ENCODE measurements at places on chromosomes 7 and 10. TPM values are rescaled to one million over a fixed set of nuclear protein-coding genes. Genes with fewer than 3 reads are reported as not detected.

GRCh38 chr10:77351386-77351785 is 286.2 kb downstream of the KCNMA1 start:
- no peaks in the 10 kb centered on the region for H3K27me3 ChIP-seq
- H3K4me1 ChIP-seq, result no peaks in the 10 kb centered on the region
- H3K36me3 ChIP-seq, result no peaks in the 10 kb centered on the region
- no peak for DNase-seq

DNA sequence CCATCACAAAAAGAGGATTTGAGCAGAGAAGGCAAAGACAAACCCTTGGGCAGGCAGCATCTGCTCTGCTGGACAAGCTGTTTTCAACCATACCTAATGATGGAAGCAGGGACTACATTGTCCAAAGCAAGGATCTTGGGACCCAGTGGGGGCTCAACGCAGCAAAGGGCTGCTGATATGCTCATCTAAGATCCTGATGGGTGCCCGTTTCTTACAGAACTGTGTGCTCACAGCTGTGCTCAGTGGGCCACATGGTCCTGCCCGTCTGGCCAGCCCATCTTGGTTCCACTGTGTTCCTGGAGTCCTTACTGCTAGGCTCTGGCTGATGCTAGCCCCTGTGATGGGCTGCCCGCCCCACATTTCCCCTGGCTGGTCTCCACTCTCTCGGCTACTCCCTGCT is 36.1 kb downstream of the GPRIN2 start:
- no peaks in the 10 kb centered on the region for H3K4me1 ChIP-seq
- no peak overlapping the region for H3K4me3 ChIP-seq
- DNase-seq, result peak; percentile 13
- H3K36me3 ChIP-seq, result no peaks in the 10 kb centered on the region
- no peaks in the 10 kb centered on the region for H3K27me3 ChIP-seq

GRCh38 chr10:17273403-17273802 is 45.4 kb downstream of the VIM start:
- no peaks in the 10 kb centered on the region for H3K27me3 ChIP-seq
- H3K4me3 ChIP-seq, result no peak overlapping the region
- H3K36me3 ChIP-seq, result no peaks in the 10 kb centered on the region
- no peak overlapping the region for H3K27ac ChIP-seq

GRCh38 chr10:100043796-100044195 is 34.0 kb upstream of the DNMBP start:
- H3K4me1 ChIP-seq, result no peaks in the 10 kb centered on the region
- peak overlapping the region; percentile 62 for H3K27ac ChIP-seq

DNA sequence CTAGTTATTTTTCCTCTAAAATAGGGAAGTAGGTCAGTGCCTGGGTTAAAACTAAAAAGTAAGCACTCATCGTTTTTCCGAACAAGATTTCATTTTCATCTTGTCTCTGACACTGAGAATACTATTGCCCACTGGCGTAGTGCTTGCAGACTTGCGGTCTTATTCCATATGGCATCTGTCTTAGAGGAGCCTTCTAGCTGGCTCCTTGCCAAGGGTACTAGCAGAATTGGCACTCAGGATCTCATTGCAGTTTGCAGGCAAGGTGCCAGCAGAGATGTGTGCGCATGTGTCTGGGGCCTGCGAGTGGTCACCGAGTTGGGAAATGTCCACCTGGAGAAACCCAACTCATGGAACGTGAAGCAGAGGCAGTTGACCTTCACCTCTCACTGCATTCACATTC is 143.4 kb downstream of the CELF2 start:
- peak; percentile 74 for DNase-seq
- no peak overlapping the region for H3K27ac ChIP-seq
- H3K27me3 ChIP-seq, result no peaks in the 10 kb centered on the region
- no peaks in the 10 kb centered on the region for H3K36me3 ChIP-seq
- H3K4me1 ChIP-seq, result no peaks in the 10 kb centered on the region

GRCh38 chr7:99142727-99143520 is 984 bp downstream of the SMURF1 start:
- peak overlapping the region; percentile 89 for H3K27ac ChIP-seq
- H3K36me3 ChIP-seq, result no peaks in the 10 kb centered on the region
- peak overlapping the region; percentile 39 for H3K4me3 ChIP-seq
- DNase-seq, result peak; percentile 85
- H3K27me3 ChIP-seq, result no peaks in the 10 kb centered on the region

- H3K4me1 ChIP-seq, result peaks cover 7% of the 10 kb centered on the region
- no peak overlapping the region for H3K4me3 ChIP-seq
- no peaks in the 10 kb centered on the region for H3K27me3 ChIP-seq
- H3K27ac ChIP-seq, result no peak overlapping the region
- H3K36me3 ChIP-seq, result no peaks in the 10 kb centered on the region
- DNase-seq, result no peak
Measured at GRCh38 chr7:8592167-8592566, 158.8 kb downstream of the NXPH1 start.

DNA sequence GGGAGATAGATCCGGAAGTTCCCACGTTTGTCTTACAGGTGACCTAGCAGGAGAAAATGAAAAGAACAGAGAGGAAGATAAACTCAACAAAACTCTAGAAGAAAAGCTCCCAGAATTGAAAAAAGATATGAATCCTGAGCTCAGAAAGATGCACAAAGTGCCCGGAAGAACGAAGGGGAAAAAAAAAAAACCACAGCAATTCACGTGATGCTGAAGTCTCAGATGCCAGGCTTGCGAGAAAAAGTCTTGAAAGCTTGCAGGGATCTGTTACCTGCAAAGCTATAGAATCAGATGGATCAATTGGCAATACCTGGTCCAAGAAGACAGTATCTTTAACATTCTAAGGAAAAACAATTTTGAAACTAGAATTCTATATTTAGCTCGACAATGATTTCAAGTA is 33.5 kb downstream of the CARD11 start:
- H3K27ac ChIP-seq, result no peak overlapping the region
- H3K4me3 ChIP-seq, result no peak overlapping the region
- H3K36me3 ChIP-seq, result no peaks in the 10 kb centered on the region

GRCh38 chr10:74610299-74610698 is 216.1 kb upstream of the KAT6B start:
- no peak for DNase-seq
- no peaks in the 10 kb centered on the region for H3K36me3 ChIP-seq
- H3K27ac ChIP-seq, result no peak overlapping the region
- no peak overlapping the region for H3K4me3 ChIP-seq
- H3K4me1 ChIP-seq, result no peaks in the 10 kb centered on the region
- H3K27me3 ChIP-seq, result no peaks in the 10 kb centered on the region

DNA sequence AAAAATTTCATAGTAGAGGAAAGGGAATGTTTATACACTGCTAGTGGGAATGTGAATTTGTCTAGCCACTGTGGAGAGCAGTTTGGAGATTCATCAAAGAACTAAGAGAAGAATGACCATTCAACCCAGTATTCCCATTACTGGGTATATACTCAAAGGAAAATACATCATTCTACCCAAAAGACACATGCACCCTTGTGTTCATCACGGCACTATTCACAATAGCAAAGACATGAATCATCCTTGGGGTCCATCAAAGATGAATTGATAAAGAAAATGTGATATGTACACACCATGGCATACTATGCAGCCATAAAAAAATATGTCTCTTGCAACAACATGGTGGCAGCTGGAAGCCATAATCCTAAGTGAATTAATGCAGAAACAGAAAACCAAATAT is 825.7 kb downstream of the TNS3 start:
- no peaks in the 10 kb centered on the region for H3K36me3 ChIP-seq
- no peaks in the 10 kb centered on the region for H3K27me3 ChIP-seq
- H3K4me3 ChIP-seq, result no peak overlapping the region
- no peak overlapping the region for H3K27ac ChIP-seq
- no peak for DNase-seq

- H3K27ac ChIP-seq, result no peak overlapping the region
- H3K36me3 ChIP-seq, result no peaks in the 10 kb centered on the region
- no peak for DNase-seq
- no peak overlapping the region for H3K4me3 ChIP-seq
- H3K27me3 ChIP-seq, result no peaks in the 10 kb centered on the region
- H3K4me1 ChIP-seq, result peaks cover 5% of the 10 kb centered on the region
Measured at GRCh38 chr10:16809074-16809718, 8.0 kb downstream of the RSU1 start.

The WEE2 gene
- total RNA-seq, result not detected

The FKBP6 gene
- total RNA-seq, result 1.5 TPM

The UCN3 gene
- 0.28 TPM for total RNA-seq

Measured in lung (tissue), 17 donors.